AG10803 (cell line): ENCODE measurements at places on chromosomes 4 and X.

- no peak for DNase-seq
Observed at GRCh38 chrX:43813898-43814297, 68.4 kb downstream of the MAOB start.

GRCh38 chrX:21996872-21997455, 35.2 kb upstream of the PHEX start:
- DNase-seq, result peak; percentile 60

DNA sequence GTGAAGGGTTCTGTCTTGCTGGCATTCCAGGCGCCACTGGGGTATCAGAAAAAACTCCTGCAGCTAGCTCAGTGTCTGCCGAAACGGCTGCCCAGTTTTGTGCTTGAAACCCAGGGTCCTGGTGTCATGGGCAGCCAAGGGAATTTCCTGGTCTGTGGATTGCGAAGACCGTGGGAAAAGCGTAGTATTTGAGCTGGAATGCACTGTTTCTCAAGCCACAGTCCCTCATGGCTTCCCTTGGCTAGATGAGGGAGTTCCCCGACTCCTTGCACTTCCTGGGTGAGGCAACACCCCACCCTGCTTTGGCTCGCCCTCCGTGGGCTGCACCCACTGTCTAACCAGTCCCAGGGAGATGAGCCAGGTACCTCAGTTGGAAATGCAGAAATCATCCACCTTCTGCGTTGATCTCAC, 40.1 kb downstream of the NOP14 start:
- peak; percentile 54 for DNase-seq

- no peak for DNase-seq
Observed at GRCh38 chr4:122606364-122607043, 14.4 kb downstream of the IL21 start.

GRCh38 chrX:73076838-73077237, 2.5 kb downstream of the PABPC1L2A start:
- no peak for DNase-seq

GRCh38 chr4:119038116-119038841, 97.4 kb upstream of the MYOZ2 start:
- DNase-seq, result peak; percentile 82

GRCh38 chr4:186878203-186878776, 154.6 kb upstream of the FAT1 start:
- DNase-seq, result peak; percentile 89

DNA sequence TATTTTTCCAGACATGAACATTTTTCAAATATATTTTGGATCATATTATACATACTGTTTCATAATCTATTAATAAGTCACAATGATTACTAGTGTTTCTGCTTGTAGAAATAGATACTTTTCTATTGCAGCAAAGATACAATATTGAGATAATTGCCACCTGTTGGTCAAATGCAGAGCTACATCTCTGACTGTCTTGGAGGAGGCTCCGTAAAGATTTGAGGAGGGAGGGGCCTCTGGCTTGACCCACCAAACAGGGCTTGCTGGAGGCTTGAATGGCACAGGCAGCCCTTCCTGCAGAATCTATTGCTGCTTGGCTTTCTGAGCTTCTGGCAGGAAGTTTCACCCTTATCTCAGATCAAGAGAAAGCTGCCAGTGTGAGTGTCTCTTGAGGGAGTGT, 99.3 kb upstream of the ARMCX2 start:
- DNase-seq, result peak; percentile 41

DNA sequence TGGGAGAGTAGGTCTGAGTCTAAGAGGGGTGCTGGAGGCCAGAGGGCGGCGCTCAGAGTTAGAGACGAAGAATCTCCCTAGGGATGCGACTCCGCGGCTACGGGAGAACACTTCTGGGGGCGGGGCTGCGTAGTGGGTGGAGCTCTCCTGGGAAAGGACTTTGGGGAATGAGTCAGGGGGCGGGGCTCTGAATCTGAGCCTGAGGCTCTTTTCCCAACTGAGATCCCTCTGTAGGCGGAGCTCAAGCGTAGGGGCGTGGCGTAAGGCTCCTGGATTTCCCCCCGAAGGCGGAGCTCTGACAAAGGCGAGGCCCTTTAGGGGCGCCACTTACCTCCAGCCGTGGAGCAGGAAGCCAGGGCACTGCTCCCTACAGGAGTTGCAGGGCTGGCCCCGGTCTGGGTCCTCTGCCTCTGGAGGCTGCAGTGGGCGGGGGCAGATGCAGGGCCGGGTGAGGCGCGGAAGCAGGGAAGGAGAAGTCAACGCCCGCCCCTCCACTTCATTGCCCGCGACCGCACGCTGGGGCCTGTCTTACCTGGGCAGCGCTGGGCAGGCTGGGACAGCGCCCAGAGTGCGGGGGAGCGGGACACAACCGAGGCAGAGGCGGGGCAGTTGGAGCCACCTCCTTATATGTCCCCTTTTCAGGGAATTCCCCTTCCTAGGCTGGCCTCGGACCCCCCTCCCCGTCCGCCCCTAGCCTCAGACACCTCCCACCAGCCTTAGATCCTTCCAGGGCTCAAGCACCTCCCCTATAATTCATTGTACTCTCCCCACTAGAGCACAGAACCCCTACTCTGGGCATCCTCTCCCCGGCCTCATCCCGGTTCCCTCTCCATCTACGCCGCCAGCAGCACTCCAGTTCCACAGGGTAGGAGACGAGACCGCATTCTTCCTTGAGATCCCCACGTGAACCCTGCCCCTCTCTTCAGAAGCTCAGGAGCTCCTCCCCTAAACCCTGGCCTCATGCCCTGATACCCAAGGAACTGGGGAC, 1.6 kb downstream of the PRICKLE3 start:
- DNase-seq, result peak; percentile 81

DNA sequence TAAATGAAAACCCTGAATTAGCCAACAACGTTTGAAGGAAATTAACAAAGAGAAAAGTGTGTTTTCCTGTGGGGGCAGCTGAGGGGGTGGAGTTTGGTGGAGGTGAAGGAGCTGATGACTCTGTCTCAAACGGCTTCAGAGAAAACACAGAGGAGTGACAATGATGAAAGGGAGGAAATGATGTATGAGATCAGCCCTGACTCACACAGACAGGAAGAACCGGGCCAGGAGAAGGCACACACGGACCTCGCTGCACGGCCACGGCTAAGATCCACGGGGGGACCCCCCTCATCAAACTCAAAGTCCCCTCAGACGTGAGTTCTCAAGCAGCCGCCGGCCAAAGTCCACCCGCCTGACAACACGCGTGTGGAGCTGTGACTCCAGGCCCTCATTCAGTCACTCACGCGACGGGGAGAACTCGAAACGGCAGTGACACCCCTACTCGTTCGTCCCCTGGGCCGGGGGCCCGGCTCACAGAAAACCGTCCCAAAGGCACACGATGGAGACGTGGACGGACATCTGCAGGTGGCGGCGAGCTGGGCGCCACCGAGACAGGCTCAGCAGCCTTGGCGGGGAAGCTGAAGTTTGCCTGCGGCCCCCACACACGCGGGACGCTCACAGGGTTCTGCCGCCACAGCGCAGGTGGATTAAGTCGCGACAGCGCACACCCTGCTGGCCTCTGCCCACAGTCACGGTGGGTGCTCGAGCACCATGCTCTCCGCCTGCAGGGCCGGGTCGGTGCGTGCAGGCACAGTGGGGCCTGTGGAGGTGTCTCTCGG, 28.8 kb downstream of the PPP2R3B start:
- peak; percentile 34 for DNase-seq

GRCh38 chrX:10831716-10832502, 211.5 kb upstream of the MID1 start:
- DNase-seq, result no peak

- no peak for DNase-seq
Observed at GRCh38 chrX:39162322-39162735, 361.1 kb downstream of the MID1IP1 start.

GRCh38 chrX:99901091-99901490, 509.0 kb downstream of the PCDH19 start:
- DNase-seq, result no peak

DNA sequence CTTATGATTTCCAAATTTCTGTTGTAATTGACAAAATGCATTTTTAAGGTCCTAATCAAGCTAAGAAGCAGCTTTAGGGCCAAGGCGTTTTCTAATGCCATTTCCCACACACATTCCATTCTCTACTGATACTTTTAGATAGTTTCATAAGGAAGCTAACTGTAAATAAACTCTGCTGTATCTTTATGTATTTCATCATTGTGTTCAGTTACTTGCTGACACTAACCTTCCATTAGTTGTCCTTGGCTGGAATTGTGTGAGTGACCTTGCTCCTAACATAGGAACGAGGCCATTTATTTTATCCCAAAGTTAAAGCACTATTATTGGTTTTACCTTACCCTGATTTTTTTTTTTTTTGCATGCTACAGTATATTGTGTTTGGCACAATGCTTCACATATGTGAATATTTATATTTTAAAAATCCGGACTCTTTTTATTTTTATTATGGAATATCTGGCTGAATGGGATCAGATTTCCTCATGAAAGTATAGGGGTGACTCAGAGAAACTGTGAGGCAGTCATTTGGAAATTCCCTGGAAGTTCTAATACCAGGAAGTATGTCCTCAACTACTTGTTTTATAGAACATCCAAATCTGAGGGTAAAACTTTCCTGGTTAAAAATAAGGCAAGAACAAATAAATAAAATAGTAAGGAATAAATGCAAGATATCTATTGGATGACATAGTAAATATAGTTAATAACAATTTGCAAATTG, 62.7 kb upstream of the SORBS2 start:
- peak; percentile 39 for DNase-seq

- no peak for DNase-seq
Observed at GRCh38 chr4:10421344-10422055, 35.7 kb downstream of the ZNF518B start.

- no peak for DNase-seq
Observed at GRCh38 chrX:20803971-20804370, 537.3 kb upstream of the RPS6KA3 start.

GRCh38 chr4:63589796-63590195, 819.5 kb downstream of the TECRL start:
- no peak for DNase-seq

DNA sequence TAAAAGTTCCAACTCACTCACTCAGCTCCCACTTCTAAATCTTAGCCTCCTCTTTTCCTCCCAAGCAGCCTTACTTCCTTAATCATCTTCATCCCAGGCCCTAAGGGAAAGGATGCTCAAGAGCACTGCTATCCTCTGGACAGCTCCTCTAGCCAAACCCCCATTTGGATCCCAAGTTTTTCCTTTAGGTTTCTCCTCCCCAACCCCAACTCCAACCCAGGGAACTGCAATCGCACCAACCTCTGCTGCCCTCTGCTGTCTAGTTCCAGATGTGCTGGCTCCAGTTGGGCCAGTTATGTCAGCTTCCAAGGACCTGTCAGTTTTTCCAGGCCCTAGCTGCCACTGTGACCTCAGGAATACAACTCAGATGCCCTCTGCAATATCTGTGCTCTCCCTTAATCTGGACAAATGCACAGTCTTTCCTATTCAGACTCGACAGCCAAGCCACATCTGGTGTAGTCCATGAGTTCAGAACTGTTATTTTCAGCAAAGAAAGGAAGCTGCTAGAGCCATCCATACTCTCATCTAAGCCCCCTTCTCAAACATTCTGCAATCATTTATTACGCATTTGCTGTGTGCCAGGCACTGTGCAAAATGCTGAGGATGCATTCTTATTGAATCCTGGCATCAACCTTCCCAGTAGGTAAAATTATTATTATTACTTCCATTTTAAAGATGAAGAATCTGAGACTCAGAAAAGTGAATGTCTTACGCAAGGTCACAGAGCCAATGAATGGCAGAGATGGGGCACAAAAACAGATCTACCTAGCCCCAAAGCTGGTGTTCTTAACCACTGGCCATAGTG, 12.3 kb upstream of the XPNPEP2 start:
- DNase-seq, result peak; percentile 50

DNA sequence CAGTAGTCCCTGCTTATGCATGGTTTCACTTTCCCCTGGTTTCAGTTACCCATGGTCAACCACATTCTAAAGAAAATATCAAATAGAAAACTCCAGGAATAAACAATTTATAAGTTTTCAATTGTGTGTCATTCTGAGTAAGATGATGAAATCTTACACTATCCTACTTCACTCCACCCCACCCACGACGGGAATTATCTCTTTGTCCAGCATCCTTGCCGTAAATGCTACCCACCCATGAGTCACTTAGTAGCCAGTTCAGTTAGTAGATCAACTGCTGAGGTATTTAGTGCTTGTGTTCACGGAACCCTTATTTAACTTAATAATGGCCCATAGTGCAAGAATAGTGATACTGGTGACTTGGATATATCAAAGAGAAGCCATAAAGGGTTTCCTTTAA, 91.4 kb downstream of the KLHL13 start:
- DNase-seq, result no peak

DNA sequence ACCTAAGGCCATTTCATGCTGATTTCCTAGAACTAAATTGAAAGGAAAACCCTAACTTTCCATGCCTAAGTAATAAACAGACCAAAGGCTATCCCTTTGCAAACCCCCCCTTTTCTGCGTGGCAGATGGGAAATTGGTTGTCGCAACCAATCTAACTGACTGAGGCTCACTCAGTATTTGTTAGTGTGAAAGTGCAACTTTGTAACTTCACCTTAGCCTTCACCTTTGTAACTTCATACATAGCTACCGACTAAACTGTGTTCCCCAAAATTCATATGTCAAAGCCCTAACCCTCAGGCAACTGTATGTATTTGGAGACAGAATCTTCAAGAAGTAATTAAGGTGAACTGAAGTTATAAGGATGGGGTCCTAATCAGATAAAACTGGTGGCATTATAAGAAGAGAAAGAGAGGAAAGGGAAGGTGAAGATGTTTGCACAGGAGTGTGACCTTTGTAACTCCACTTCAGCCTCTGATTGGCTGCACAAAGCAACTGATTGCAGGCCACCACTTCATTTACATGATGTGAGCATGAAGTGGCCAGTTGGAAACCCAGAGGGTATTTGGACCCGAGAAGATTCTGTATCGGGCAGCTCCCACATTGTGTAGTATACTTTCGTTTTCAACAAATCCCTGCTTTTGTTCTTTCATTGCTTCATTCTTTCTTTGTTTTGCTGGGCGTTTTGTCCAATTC, 4.9 kb upstream of the TMEM33 start:
- DNase-seq, result no peak

DNA sequence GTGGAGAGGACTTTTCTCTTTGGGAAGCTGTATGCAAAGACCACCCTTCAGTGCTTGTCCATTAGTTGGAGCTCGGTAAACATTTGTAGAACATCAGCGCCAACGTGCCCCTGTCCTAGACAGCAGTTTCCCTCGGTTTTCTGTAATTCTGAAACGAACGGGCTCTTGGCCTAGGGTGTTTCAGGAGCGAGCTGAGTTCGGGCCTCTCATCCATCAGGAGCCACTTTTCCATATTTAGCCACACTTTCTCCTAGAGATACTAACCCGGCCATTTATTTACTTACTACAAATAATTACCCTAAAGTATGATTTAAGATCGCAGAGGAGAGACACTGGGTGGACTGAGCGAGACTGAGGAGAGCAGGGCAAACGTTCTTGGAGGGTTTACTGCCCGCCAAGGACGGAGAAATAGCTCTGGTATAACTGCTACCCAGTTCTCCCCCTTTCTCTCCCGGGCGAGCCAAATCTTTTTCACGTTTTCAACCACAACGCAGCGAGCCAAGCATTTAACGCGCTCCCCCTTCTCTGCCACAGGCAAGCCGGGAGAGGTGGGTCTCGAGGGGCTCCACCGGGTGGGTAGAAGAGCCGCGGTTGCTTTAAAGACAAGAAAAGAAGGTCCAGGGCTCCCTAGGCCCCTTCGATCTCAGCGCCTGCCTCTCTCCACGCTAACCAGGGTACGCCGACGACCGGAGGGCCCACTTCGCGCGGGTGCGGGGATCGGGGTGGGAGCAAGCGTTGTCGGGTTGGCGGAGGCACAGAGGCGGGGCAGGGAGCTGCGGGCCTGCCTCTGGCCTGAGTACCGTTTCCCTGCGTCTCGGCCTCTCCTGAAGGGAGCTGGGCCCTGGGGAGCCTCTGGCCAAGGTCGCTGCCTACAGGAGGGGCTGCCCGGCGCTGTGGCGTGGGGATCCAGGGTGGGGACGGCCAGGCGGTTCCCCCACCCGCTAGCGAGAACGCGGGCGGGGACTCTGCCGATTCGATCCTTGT, 10.8 kb upstream of the PITX2 start:
- DNase-seq, result peak; percentile 25
